Left forelimb (tissue), 1 donor: ENCODE measurements at places on chromosomes 6 and 20.
A peak's percentile ranks its signal among the peaks of the same experiment; 100 is the strongest.

GRCh38 chr6:74579794-74580193 lies 626.1 kb downstream of the COL12A1 start:
- DNase-seq = no peak

GRCh38 chr6:110298411-110298810 lies 59.7 kb downstream of the METTL24 start:
- no peak for DNase-seq

- no peak for DNase-seq
These were observed 118.8 kb upstream of the PTCHD4 start for GRCh38 chr6:48229841-48230240.

GRCh38 chr6:129416337-129416990 lies 293.5 kb downstream of the ARHGAP18 start:
- DNase-seq = no peak

DNA sequence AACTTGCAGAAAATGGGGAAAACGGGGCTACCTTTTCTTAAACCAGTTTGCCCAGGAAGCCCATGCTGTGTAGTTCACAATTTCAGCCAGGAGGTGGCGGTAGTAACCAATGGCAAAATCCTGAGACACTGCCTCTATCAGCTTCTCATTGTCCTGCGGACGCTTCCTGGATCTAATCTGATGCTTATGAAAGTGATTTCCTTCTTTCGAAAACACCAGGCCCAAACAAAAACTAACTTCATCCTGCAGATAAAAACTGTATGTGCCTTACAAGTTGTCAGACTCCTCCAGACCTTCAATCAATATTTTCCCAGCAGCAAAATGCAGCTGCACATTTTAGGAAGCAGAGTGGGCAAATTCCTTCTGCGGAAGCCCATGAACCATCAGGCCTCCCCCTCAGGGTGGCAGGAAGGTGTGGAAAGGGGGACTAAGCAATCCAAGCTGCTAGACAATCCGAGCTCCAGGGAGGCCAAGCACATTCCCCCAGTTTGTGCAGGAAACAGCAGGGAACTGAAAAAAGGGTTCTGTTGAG lies 88.5 kb downstream of the LY86 start:
- DNase-seq = peak; percentile 83

GRCh38 chr6:39225543-39225942 lies 3.7 kb downstream of the KCNK5 start:
- DNase-seq = no peak

- DNase-seq = no peak
These were observed 1.5 kb downstream of the DLGAP4 start for GRCh38 chr20:36307412-36308325.

DNA sequence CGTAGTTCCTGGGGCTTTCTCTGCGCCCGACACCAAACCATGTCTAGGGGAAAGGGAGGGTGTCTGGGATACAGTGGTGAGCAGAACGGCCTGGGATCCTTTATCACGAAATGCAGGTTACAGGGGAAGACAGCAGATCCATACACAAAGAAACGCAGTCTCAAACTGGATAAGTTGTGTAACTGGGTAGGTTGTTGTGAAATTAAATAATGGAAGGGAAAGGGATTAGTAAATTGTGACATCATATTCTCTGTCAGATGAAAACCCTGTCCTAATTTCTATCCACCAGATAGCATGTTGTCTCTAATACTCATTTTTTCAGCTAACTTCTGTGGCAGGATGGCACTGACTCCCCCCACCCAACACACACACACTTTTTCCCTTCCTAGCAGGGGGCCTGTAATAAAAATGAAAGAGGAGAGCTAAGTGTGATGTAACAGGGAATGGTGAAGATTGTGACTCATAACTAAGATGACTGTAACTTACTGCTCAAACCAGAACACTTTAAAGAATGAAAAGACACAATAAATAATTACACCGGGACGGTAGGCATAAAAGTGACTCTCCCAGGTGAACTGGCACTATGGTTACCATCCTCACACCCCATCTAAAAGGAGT lies 769 bp upstream of the TRPC4AP start:
- no peak for DNase-seq

DNA sequence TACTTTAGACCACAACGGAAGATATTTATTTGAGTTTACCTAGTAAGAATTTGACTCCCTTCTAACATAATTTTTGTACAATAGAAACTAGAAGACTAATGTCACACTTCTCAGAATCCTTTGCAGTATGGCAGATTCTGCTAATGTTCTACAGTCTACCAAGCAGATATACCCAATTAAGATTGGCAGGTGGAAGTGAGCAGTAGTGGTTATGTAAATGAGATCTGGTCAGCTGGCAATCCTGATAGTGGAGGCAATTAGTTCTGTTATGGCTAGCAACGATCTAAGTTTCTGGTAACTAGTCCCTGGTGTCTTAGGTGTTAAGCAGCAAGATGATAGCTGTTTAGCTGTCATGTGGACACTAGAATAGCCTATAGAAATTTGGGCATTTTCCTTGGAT lies 101.0 kb downstream of the CENPW start:
- DNase-seq = no peak

DNA sequence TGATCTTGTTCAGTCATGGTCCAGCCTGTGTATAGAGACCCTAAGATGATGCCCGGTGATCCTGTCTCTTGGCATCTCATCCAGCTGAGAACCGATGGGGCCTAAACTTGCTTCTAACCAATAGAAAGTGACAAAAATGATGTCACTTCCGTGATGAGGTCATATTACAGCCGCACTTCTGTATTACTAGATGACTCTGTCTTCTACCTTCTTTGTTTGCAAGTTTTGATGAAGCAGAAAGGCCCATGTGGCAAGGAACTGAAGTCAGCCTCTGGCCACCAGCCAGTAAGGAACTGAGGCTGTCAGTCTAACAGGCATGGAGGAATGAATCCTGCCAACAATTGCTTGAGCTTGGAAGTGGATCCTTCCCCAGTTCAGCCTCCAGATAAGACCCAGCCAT lies 32.8 kb upstream of the HLA-C start:
- DNase-seq = no peak

DNA sequence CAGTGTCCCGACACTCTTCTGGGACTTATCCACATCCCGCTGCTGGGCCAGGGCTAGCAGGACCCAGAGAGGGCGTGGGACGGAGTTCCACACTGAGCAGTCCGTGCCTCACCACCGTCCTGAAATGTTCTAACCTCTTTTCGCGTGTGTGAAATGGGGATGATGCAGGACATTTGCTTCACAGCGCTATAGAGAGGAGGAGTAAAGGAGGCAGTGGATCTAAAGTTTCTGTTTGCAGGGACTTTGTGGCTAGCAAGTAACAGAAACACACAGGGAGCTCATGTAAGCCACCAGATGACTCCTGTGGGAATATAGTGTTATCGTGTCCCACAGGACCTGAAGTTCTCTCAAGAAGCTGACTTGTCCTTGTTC lies 634 bp downstream of the ITPA start:
- DNase-seq = no peak

GRCh38 chr20:43925215-43925614 lies 10.6 kb downstream of the TOX2 start:
- DNase-seq = no peak

- DNase-seq = no peak
These were observed 104.9 kb downstream of the OGFRL1 start for GRCh38 chr6:71393471-71393870.

DNA sequence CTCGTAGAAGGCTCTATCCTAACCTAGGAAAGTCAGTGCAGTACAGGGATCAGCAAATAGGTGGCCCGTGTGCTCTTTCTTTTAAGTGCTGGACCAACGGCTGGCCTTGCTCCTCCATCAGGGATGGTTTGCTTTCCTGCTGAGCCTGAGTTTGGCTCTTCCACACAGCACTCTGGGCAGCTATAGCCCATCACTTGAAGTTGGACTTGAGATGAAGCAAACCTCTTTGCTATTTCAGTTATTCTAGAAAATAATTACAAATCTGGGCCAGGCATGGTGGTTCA lies 66.9 kb upstream of the KCNK16 start:
- no peak for DNase-seq

DNA sequence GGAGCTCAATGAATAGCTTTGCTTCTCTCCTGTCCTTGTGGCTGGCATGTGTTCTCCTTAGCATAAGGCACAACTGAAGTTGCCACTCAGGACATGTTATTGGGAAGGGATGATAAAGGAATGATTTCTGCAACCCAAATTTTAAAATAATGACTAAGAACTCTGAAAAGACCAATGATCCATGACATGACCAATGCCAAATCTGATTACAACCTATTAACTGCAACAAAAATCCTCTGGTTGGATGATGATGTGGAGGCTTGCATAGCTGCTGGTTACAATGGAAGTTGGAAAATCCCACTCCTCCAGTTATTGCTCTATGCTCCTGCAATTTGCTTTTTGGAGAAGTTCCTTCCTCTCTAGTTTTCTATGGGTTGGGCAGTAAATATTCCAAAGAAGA lies 63.4 kb upstream of the FBXL4 start:
- DNase-seq = no peak

GRCh38 chr6:125057392-125058246 lies 95.4 kb downstream of the RNF217 start:
- no peak for DNase-seq

DNA sequence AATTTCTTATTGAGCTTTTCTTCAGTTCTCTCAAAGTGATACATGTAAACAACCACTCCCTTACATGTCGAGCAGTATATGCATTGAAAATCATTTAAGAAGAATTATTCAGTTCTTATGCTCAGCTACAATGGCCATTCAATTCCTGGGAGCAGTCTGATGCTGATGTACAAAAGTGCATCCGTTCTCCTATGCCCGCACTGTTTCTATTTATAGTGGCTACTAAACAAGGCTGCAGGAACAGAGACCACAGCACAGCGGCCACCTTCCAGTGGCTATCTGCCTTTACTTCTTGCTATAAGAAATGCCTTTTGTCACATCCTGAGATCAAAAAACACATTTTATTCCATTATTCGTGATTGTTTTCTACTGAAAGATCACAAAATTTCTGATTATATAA lies 82.2 kb downstream of the FHL5 start:
- DNase-seq = no peak

- DNase-seq = no peak
These were observed 1.6 kb downstream of the SLC17A9 start for GRCh38 chr20:62953839-62954703.

GRCh38 chr6:47105469-47106178 lies 63.5 kb upstream of the ADGRF1 start:
- no peak for DNase-seq

DNA sequence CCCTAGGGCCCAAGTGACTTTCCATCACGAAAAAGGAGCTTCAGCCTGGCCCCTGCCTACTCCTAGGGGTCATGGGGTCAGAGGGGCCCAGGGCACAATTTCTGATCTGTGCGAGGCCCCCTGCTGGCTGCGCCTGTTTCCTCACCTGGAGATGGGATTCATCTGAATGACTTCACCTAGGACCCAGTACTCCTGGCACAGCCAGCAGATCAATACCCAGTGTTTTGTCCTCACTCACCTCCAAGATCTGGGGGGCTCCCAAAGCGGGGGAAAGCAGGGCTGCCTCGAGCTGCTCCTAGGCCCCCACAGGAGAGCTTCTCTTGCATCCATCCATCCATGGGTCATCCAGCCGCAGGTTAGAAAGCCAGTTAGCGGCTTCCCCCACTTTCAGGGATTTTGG lies 33.8 kb downstream of the CD40 start:
- no peak for DNase-seq

DNA sequence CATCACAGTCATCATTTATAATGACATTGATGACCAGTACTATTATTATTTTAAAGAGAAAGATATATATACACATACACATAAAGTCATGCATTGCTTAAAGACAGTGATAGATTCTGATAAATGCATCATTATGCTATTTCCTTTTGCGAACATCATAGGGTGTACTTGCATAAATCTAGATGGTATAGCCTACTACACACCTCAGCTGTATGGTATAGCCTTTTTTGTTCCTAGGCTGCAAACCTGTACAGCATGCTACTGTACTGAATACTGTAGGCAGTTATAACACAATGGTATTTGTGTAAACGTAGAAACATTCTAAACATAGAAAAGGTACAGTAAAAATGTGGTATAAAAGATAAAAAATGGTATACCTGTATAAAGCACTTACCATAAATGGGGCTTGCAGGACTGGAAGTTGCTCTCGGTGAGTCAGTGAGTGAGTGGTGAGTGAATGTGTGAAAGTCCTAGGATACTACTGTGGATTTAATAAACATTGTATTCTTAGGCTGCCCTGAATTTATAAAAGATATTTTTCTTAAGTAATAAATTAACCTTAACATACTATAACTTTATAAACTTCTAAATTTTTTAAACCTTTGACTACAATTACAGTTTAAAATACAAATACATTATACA lies 23.9 kb downstream of the QKI start:
- no peak for DNase-seq

DNA sequence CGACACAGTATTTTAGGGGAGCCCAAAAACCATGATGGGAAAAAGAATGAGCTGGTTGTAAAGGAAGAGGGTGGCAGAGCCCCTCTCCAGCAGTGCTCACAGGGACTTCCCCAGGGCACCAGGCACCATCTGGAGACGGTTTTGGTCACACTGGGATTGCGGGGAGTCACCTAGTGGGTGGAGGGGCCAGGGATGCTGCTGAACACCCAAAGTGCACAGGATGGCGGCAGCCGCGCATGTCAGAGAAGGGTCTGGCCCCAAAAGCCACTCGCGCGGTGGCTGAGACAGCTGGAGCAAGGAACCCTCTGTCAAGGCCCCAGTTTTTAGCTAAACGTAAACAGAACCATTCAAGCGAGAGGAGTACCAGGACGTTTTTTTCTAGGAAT lies 10.8 kb downstream of the CTSZ start:
- no peak for DNase-seq

DNA sequence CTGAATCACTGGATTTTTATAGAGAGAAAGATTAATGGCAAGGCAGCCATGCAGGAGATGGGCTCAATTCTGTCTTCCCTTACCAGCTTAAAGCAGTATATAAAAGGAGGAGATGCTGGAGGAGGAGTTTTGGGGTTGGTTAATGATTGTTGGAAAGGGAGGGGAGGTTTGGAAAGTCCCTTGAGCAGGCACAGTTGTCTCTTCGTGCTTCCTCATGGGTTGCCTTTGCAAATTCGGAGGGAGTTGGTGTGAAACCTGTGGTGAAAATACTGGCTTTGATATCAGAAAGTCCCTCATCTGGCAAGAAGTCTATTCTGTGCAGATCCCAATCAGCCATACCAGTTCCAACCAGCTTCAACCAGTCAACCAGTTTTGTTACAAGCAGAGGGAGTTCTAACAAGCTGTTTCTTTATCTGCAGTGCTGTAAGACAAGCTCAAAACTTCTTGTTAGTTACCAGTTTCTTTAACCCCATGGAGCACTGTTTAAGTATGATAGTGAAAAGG lies 107.0 kb downstream of the HIVEP1 start:
- DNase-seq = no peak

- DNase-seq = no peak
These were observed 49.0 kb downstream of the PPP1R14C start for GRCh38 chr6:150191809-150192208.

- DNase-seq = peak; percentile 71
These were observed 43.4 kb upstream of the ESR1 start for GRCh38 chr6:151763938-151764680.

GRCh38 chr6:116485559-116486184 lies 24.5 kb downstream of the CALHM6 start:
- no peak for DNase-seq

GRCh38 chr6:30720738-30721197 lies 616 bp downstream of the TUBB start:
- DNase-seq = peak; percentile 87

GRCh38 chr20:6884114-6884513 lies 116.6 kb downstream of the BMP2 start:
- DNase-seq = no peak

- DNase-seq = no peak
These were observed 12.7 kb downstream of the SPDEF start for GRCh38 chr6:34543421-34543820.
